Activated CD4-positive, alpha-beta T cell treated with anti-CD3 and anti-CD28 coated beads, Interleukin-2, amount 50 U/mL, for 1 hour (primary cell): ENCODE measurements at places on chromosomes 4 and X.

GRCh38 chr4:41537292-41537890 is 566 bp upstream of the LIMCH1 start:
- no peak for DNase-seq

GRCh38 chr4:111610681-111611080 is 534.6 kb upstream of the FAM241A start:
- no peak for DNase-seq

DNA sequence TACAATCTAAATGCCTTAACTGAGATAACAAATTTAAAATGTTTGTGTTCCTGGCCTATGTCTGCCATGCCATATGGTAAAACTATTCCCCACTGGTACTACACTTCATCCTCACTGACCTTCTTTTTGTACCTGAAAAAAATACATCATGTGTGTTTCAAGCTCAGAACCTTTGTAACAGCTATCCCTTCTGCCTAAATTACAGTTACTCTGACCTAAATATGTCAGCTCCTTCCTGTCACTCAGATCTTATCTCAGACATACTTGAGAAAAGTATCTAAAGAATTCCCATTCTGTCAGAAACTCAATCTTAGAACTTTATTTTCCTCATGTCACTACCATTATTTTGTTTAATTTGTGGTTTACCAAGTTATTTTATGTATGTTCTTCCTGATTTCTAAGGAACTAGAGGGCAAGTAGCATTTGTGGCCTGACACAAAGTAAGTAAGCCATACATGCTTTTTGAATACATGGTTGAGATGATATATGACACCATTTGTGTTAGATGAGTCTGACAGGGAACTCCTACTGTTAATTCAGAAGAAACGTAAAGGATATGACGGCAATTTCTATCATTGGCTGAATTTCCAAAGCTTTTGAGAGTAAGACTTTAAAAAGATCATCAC is 456.5 kb upstream of the NDST3 start:
- no peak for DNase-seq

- no peak for DNase-seq
These were observed 773 bp downstream of the PRMT9 start for GRCh38 chr4:147683188-147683591.
